ENCODE measurements at places on chromosomes 12 and 14.

GRCh38 chr14:90019824-90020523 is 41.8 kb upstream of the KCNK13 start:
- DNase-seq: no peak

DNA sequence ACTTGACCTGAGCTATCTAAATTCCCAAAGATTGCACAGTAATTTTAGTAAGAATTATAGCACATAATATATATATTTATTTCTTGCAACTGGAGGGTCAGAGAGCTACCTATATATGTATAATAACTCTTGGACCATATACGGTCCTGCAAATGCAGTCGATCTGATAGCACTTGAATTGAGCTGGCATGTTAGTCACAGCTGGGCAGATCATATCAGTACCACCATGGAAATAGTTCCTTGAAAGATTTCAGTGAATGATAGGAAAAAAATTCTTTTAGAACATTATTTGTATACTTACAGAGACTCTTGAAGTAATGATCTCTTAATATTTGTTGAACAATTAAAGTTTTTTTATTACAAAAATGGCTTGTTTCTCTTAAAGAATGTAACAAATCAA is 94.5 kb upstream of the MON2 start:
- DNase-seq: no peak

DNA sequence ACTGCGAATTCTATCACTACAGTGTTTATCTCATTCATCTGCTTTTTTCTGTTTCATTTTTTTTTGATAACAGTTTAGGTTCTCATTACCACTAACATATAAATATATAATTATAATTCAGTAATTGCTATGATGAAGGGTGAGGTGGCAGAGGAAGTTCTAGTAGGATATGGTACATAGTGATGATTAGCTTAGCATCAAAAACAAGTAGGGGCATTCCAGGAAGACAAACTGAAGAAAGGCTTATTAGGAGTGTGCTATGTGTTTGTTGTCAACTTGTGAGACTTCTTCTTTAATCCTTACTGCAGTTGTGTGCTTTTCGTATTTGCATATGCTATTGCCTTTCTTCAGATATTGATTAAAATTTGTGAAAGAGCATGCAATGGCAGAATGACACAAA is 20.6 kb downstream of the FUT8 start:
- DNase-seq: no peak

GRCh38 chr14:103480595-103480994 is 42.0 kb downstream of the CKB start:
- DNase-seq: no peak

DNA sequence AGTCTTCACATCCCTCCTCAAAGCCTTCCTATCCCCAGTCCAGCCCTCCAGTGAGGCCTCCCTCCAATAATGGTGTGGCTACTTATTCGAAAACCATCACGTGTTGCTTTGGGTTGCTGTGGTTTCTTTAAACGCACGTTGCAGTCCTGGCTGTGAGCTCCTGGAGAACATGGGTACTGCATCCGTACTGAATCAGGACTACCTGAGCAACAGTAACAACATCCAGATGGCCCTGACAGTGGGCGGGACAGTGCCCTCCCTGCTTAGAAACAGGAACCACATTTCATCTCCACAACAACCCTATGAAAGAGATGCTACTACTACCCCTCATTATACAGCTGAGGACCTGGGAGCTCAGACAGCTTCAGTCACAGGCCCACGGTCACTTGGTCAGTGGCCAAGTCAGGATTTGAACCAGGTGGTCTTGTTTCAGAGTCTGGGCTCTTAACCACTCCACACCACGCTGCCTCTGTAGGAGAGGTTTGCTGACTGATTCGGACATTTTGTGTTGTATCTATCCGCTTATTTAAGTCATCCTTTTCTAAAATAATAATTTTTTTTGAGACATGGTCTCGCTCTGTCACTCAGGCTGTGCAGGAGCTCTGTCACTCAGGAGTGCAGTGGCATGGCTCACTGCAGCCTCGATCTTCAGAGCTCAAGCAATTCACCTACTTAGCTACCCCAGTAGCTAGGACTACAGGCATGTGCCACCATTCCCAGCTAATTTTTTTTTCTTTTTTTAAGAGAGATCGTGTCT is 104.8 kb downstream of the DPF3 start:
- no peak for DNase-seq

GRCh38 chr12:89328151-89329030 is 23.9 kb downstream of the DUSP6 start:
- DNase-seq: no peak

- no peak for DNase-seq
Observed at GRCh38 chr12:67671419-67671818, 22.9 kb downstream of the DYRK2 start.

- DNase-seq: no peak
Observed at GRCh38 chr14:60651796-60652673, 2.8 kb upstream of the SIX1 start.

GRCh38 chr14:93716002-93716745 is 72.1 kb downstream of the PRIMA1 start:
- no peak for DNase-seq

DNA sequence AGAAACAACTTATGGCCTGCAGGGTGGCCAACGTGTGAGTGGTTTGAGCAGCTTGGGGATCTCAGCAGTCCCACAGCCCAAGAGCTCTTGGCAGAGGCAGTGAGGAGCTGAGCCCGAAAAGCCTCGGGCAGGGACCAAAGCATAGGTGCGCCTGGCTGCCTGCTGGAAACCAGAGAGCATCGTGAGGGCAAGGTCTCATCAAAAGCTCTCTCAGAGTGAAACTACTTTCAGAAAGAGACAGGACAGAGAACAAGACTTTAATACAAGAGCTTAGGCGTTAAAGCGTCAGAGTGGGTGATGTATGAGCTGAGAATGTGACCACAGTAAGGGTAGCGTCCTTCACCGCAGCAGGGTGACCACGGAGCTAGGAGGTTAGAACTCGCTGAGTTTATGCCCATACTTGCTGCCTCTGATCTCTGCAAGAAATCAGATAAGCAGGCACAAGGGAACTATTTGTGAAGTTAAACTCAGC is 30.8 kb downstream of the LGMN start:
- DNase-seq: no peak

GRCh38 chr12:51898937-51899336 is 8.4 kb upstream of the ACVRL1 start:
- DNase-seq: no peak

Data from NCI-H2081 treated with DMSO at 0.1 percent for 48 hours (cell line).